Fibroblast of upper back skin (primary cell): ENCODE measurements at places on chromosomes 5 and 9.

DNA sequence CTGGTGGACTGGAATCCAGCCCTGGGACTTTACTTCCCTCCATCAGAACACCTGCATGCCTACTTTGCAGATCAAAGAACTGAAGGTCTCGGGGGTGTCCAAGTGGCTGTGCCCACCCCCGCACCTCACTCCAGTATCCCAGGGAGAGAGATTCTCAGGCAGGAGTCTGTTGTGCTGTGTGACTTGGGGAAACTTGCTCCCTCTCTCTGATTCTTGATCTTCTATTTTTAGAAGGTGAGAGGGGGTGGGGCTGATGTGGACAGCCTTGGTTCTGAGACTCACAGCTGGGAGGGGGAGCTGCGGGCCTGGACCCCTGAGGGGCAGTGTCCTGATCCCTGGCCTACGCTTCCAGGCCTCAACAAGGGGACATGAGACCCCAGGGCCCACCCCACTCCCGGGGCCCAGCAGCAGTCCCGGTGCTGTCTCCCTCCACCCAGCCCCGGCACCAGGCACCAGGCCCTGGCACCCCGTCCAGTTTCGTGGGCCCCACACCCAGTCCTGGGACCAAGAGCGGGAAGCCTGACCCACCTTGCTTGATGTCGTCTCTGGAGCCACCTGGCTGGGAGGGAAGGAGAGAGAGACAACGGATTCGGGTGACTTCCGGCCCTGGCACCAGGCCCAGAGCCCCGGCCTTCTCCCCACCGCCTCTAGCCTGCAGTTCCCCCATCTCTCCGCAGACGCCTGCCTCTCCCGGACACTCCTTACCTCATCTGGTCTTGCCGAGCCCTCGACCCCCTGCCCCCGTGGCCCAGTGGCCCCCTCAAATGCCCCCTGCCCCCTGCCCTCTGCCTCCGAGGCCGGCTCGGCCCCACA lies 74.0 kb upstream of the SPTLC1 start:
- no peak for DNase-seq

DNA sequence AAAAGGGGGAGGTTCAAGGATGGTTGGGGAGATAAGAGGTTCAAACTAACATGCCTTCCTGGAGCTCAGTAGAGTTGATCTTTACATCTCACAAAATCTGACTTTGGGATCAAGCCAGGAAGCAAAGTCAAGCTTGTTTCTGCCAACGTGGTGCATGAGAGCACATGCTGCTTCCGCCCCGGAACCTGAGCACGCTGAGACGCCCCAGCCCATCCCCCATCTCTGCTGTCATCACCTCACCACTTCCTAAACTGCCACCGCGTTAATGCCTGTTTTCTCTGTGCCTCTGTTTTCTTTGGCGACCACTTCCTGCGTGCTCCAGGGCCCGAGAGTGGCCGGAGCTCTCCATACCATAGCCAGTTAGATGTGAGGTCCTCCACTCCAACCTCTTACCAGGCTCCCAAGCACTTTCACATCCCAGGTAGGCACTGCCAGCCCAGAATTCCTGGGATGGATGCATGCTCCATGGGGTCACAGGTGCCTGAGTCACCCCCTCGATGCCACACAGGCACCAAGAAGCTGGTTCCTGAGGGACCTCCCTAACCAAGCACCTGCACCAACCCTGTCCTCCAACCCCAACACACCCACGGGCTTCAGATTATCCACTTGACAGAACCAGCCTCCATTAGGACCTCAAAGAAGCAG lies 31.2 kb upstream of the AFAP1L1 start:
- DNase-seq: no peak

GRCh38 chr9:76680716-76681425 lies 83.4 kb upstream of the PCA3 start:
- no peak for DNase-seq

DNA sequence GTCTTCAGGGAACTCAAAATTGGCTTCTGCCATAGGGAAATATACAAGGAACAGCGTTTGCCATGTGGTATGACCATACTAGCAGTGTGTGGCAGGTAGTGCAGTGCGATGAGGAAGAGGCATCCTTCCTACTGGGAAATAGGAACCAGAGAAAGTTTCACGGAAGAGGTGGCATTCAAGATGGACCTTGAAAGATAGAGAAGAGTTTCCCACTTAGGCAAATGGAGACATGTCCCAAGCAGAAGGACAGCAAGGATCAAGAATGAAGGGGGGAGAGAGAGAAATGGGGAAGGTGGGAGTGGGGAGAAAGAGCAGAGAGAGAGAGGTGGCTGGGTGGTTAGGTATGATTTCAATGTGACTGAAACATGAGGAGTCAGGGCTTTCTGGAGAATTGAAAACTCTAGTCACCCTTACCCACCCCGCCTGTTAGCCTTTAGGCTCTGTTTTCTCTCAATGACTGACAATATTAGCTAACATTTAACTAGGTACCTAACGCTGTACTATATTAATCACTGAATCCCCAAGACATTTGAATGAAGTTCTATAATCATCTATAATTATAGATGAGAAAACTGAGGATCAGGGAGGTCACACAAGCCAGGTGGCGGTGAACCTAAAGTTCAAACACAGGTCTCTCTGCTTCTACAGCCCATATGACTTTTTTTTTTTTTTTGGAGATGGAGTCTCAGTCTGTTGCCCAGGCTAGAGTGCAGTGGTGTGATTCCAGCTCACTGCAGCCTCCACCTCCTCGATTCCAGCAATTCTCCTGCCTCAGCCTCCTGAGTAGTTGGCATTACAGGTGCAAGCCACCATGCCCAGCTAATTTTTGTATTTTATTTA lies 171.3 kb downstream of the NR3C1 start:
- no peak for DNase-seq

GRCh38 chr5:65808818-65809217 lies 86.8 kb downstream of the NLN start:
- no peak for DNase-seq

DNA sequence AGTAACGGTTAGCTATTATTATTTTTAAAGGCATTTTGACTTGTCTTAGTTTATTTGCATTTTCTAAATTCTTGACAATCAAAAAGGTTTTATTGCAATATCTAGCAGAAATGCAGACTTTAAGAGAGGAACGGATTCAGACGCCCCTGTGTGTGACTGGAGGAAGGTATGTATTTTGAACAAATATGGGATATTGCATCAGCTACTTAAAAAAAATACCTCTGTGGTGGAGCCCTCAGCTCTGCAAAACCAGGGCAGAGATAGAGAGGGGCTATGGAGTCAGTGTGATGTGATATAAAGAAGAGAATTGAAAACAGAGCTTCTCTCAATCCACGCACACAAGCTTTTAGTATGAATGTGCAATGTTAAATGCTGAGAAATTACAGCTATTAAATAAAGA lies 142.4 kb downstream of the ICE1 start:
- DNase-seq: no peak

- DNase-seq: no peak
Measured at GRCh38 chr5:83353231-83353630, 118.3 kb upstream of the VCAN start.

GRCh38 chr5:142295084-142295758 lies 29.6 kb downstream of the SPRY4 start:
- DNase-seq: peak; percentile 44

DNA sequence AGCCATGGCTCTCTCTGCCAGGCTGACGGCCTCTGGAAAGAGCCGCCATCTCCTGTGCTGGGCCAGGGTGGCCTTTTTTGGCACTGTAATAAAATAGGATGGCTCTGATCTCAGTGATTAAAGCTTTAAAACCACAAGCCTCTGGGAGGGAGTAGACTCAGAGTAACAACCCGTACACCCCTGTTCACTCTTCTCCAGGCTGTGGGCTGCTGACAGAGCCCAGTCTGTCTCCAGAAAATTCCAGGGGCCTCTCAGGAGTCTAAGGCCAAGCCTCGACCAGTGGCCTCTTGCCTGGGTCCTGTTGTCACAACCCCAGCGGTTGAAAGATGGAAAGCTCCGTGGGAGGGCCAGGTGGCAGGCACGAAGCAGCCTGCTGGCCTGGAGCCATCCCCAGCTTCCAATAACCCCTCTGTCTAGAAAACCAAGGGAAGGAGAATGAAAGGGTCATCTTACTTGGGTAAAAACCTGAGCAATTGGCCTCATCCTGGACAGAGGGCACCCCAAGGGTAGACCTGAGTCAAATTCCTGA lies 286.7 kb upstream of the ZNF462 start:
- peak; percentile 21 for DNase-seq

DNA sequence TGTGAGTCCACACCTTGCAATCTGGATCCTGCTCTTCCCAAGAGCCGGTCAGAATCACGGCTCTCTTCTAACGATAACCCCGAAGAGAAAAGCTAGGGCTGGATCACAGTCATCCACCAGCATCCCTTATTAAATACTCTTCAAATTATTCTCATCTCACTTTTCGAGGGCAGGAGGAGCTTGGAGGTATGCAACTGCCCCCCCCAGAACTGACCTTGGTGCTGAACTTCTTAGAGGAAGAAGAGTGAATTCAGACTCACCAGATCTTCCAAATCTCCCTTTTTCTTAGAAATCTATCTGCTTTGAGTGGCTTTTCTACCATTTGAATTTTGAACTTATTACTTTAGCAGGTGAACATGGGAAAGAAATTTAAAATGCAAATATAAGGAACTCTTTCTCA lies 75.7 kb downstream of the MED10 start:
- DNase-seq: no peak

DNA sequence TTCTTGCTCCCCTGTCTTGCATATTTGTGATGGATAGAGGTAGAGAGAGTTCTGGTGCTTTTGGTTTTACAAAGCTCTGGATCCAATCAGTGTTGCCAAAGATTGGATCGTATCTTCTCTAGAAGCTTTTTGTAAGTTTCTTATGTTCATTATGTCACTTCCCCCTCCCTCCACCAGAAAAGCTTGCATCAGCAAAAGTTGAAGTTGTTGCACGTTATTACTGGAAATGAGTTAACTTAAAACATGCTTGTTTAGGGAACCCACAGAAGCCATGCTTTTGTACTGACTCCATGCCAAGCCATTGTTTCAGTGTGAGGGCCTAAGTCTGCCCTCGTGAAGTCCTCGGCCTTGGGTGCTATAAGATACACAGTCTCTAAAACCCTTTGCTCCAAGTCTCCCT lies 186.5 kb downstream of the ERCC6L2 start:
- DNase-seq: peak; percentile 77

DNA sequence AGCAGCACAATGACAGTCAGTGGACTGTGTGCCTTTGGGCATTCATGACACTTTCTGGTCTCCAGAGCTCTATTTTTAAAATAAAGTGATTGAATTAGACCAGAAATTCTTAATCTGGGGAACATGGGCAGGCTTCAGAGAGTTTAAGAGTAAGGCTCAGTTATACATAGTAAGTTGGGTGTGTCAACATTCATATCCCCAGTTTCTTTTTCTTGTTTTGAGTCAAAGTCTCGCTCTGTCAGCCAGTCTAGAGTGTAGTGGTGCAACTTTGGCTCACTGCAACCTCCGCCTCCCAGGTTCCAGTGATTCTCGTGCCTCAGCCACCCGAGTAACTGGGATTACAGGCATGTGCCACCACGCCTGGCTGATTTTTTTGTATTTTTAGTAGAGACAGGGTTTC lies 13.7 kb upstream of the KIF4B start:
- no peak for DNase-seq

DNA sequence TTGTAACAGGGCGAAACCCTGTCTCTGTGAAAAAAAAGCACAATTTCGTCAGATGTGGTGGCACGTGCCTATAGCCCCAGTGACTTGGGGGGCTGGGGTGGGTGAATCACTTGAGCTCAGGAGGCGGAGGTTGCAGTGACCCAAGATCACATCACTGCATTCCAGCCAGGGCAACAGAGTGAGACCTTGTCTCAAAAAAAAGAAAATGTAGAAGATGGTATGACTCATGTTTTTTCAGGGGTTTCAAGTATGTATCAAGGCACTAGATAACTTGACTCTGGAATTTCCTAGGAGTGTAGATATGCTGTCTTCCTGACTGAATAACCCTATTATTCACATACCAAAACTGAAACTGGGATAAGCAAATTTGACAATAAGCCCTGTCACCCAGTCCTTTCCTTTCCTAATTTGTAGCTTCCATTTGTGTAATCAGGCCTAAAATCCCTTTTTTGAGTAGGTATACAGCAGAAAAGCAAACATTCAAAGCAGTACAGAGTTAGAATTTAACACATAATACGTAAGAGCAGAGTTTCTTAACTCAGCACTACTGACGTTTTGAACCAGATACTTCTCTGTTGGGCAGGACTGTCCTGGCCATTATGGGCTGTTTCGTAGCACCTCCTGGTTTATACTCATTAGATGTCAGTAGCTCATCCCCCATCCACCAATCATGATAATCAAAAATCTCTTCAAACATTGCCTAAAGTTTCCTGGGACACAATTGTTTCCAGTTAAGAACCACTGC lies 17.3 kb upstream of the ANKRD18B start:
- DNase-seq: peak; percentile 97

- peak; percentile 43 for DNase-seq
Measured at GRCh38 chr9:69044240-69045219, 9.0 kb downstream of the FXN start.

GRCh38 chr9:127611603-127611898 lies 526 bp upstream of the STXBP1 start:
- DNase-seq: no peak
